ENCODE measurements at places on chromosomes 5 and 9. TPM values are rescaled to one million over a fixed set of nuclear protein-coding genes. Genes with fewer than 3 reads are reported as not detected.

TMEM232 gene
- 1.1 TPM for total RNA-seq

PCDHB16 gene
- total RNA-seq = not detected

EGFL7 gene
- 0.28 TPM for total RNA-seq

PPP3R2 gene
- not detected for total RNA-seq

SV2C gene
- total RNA-seq = 0.33 TPM

IFNA10 gene
- total RNA-seq = not detected

UTP15 gene
- total RNA-seq = 15.4 TPM

PTGS1 gene
- 0.20 TPM for total RNA-seq

ESM1 gene
- total RNA-seq = 0.76 TPM

Measured in activated CD4-positive, alpha-beta memory T cell treated with anti-CD3 and anti-CD28 coated beads, Interleukin-2, amount 10 ng/mL, durations not matched to agents 7 days and 5 days (primary cell).